Stimulated activated CD4-positive, alpha-beta T cell treated with anti-CD3 and anti-CD28 coated beads, TNF-alpha, amount 100 ng/mL, for 48 hours (primary cell): ENCODE measurements at places on chromosomes 16 and 17.

- DNase-seq: no peak
Observed at GRCh38 chr17:20922128-20922670, 120.6 kb downstream of the USP22 start.

- no peak for DNase-seq
Observed at GRCh38 chr17:67490471-67490870, 113.4 kb downstream of the PITPNC1 start.

GRCh38 chr16:66064801-66065530, 301.5 kb upstream of the CDH5 start:
- DNase-seq: no peak

DNA sequence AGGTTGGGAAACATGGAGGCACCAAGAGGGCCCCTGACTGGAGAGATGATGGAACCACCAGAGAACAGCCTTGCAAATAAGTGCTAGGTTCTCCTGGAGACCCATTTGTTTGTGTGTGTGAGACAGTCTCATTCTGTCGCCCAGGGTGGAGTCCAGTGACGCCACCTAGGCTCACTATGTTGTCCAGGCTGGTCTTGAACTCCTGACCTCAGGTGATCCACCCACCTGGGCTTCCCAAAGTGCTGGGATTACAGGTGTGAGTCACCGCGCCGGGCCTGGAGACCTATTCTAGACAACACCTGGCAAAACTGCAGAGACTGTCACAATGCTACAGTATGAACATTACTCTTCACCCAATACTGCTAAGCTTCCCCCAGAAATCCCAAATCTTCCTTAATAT, 1.5 kb downstream of the NPLOC4 start:
- no peak for DNase-seq

GRCh38 chr17:10360578-10360977, 12.2 kb downstream of the MYH13 start:
- no peak for DNase-seq

GRCh38 chr16:69889295-69889964, 61.7 kb upstream of the CLEC18A start:
- no peak for DNase-seq

- no peak for DNase-seq
Observed at GRCh38 chr17:2705263-2705662, 6.3 kb downstream of the CLUH start.

- no peak for DNase-seq
Observed at GRCh38 chr17:9703781-9704082, 58.4 kb downstream of the USP43 start.

- no peak for DNase-seq
Observed at GRCh38 chr16:17339764-17340541, 130.8 kb downstream of the XYLT1 start.

DNA sequence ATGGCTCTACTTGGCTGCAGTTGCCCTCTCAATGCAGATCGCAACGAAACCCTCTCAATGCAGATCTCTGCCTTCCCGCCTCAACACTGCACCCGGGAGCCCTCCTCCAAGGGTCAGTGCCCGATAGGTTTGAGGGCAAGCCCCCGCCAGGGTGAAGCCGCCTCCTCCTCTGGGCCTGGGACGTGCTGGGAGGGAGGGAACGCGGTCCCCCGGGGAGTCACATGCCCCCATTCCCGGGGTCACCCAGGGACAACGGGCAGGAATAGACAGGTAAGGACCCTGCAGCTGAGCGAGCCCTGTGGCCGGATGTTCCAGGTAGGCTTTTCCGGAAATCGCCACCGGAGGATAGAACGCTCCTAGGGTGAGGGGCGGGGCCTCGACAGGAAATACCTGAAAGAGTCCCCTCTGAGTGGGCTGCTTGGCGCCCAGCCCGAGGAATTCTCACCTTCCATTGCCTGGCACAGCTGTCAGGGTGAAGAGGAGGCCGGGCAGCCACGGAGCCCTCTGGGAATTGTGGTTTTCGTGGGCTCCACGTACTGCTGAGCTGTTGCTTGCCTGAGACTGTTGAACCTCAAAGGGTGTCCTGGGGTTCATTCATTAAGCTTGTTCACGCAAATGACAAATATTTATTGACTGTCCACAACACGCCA, 12.8 kb downstream of the ZNF174 start:
- no peak for DNase-seq
